Thyroid gland (tissue), 4 donors: ENCODE measurements at places on chromosomes 6 and 20. TPM values are rescaled to one million over a fixed set of nuclear protein-coding genes. Genes with fewer than 3 reads are reported as not detected.

DNA sequence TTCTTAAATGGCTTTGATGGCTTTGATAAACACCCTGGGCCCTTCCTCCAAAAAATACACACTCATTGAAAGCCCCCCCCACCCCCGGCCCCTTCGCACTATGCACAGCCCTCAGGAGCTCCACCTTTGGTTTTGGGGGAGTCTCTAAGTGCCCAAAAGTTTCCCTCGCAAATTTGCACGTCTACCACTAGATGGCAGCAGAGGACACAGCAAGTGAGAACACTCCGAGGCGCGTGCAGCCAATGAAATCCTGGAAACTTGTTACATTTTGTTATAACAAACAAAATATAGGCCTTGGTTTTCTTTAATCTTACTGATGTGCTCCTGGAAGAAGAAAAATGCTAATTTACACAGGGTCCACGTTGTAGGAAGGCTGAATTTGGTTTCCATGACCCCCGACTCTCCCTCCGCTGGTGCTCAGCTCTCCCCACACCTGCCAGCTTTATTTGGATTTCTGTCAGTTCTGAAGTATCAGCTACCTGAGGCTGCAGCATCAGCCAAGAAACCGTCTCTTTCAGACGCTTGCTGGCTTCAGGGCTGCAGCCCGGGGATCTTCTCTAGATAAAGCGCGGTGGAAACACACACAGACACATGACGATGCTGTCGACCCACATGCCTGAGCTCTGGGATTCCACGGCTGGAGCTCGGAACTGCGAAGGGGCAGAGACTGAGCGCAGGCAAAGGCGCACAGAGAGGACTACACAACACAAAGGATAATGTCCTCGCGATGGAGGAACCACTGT is 148.3 kb upstream of the RPS6KA2 start:
- DNase-seq = peak; percentile 70
- H3K27ac ChIP-seq = no peak overlapping the region
- H3K36me3 ChIP-seq = no peaks in the 10 kb centered on the region
- no peaks in the 10 kb centered on the region for H3K27me3 ChIP-seq
- H3K4me1 ChIP-seq = no peaks in the 10 kb centered on the region

GRCh38 chr6:34243901-34244884 is 4.6 kb downstream of the SMIM29 start:
- no peaks in the 10 kb centered on the region for H3K36me3 ChIP-seq
- H3K27ac ChIP-seq = peak overlapping the region; percentile 61
- peaks cover 19% of the 10 kb centered on the region for H3K4me1 ChIP-seq
- H3K27me3 ChIP-seq = no peaks in the 10 kb centered on the region
- no peak overlapping the region for H3K4me3 ChIP-seq

The LGSN gene
- total RNA-seq = not detected

The TMEM151B gene
- not detected for total RNA-seq

The CYP24A1 gene
- not detected for total RNA-seq
